NCI-H1048 (cell line): ENCODE measurements at places on chromosomes 1 and 21.
A peak's percentile ranks its signal among the peaks of the same experiment; 100 is the strongest.

- DNase-seq = no peak
These were observed 21.5 kb downstream of the DESI2 start for GRCh38 chr1:244674446-244674845.

- DNase-seq = peak; percentile 93
These were observed 25.3 kb upstream of the ADGRB2 start for GRCh38 chr1:31789259-31790065.

DNA sequence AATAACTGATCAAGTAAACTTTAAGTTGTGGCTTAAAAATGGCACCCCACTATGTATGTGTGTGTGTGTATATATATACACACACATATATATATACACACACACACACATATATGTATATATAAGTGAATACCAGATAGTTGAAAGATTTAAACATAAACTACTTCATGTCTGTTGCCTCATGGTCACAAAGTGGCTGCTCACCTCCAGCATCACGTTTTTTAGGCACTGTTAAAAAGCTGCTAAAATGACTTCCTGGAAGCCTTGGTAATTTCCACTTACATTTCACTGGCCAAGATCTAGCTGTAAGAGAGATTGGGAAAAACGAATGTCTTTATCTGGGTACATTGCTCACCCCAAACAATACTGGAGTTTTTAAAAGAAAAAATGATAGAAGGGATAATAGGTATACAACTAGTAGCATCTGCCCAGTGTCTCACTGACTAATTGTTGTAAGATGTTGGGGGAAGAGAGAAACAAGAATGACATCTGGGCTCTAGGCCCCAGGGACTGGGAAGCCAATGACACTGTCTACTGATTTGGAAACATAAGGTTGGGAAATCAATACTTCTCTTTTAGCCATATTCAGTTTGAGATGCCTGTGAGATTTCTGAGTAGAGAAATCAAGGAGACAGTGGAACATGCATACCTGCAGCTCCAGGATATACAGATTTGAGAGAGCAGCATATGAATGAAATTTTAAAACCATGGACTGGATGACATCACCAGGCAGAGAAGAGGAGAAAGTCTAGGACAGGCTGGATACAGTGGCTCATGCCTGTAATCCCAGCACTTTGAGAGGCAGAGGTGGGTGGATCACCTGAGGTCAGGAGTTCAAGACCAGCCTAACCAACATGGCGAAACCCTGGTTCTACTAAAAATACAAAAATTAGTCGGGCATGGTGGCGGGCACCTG lies 42.8 kb downstream of the CLDN14 start:
- DNase-seq = no peak

- DNase-seq = no peak
These were observed 200.7 kb downstream of the LHX8 start for GRCh38 chr1:75334876-75335389.

DNA sequence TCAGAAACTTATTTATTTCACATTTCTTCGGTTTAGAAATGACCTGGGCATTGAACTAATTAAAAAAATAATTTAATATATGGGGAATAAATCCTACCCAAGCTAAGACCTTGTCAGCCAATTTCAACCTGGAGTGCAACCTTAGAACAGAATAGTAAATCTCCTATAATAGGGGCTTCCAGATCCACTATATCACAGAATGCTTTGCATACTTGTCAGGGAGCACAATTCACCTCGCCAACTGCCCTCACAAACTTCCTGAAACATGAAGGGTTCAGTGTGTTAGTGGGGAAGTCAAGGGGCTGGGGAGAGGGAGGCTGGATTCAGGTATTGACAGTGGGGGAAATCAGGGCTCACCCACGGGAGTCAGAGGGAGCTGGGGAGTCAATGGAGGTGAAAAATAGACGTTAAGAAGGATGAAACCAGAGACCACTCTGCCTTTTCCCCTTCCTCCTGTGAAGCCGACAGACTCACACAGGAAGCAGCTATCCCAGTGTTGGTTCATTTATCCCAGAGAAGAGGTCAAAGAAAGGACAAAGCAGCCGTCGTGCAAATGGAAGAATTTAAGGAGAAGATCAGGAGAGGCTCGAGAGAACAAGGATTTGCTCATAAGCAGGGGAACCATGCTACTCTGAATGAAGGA lies 453.3 kb downstream of the NUF2 start:
- DNase-seq = no peak

DNA sequence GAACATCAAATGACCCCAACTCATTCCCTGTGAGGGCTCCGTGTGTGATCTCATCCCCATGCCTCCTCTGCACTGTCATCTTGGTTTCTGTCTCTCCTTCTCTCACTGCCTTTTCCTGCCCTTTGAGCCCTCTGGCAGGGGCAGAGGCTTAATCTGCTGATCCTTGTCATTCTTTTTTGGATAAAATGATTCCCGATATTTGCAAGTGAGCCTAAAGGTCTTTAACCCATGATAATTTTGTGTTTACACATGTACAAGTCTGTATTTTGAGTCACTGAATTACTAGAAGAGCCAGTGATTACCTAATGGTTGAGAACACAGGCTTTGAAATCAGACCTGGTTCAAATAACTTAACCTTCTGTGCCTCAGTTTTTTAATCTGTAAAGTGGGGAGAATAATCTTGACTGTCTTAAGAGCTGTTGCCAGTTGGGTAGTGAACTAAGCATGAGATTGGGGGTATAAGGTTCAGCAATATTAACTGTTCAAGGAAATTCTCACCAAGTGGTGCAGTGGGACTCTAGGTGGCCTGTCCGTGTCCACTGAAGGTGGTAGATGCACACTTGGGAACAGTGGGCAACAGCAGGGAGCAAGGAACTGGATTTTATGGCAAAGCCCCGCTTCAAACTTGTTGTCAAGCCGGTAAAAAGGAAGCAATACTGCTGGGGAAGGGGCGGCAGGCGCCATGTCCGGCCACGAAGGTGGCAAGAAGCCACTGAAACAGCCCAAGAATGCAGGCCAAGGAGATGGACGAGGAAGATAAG lies 1.6 kb downstream of the ECHDC2 start:
- no peak for DNase-seq

DNA sequence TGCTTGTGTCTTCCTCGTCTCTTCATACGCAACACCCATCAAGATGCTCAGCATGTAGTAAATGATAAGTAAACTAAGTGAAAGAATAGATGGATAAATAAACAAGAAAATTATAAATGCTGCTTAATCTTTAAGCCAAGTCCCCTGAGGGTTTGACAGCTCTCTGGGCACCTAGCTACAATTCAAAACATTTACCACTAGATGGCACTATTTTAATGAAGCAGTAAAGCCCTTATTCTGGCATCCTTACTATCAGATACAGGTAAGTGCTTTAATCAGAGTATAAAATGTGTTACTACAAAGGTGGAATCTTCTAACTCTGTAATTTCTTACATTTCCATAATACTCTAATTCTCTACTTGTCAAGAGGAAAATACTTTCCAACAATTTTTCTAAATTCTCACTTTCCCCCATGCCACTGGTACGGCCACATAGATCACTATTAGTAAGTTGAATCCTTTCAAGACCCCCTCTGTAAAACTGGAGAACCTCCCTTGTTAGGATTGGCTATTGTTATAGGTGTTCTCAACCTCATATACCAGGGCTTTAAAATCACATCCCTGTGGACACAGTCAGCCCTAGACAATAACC lies 137.8 kb downstream of the BARHL2 start:
- peak; percentile 30 for DNase-seq

GRCh38 chr1:53331446-53332185 lies 3.7 kb upstream of the LRP8 start:
- no peak for DNase-seq
